T-helper 2 cell (primary cell): ENCODE measurements at places on chromosomes 1 and 21.

- DNase-seq = no peak
These were observed 34.1 kb downstream of the TP53BP2 start for GRCh38 chr1:223811634-223812101.

GRCh38 chr1:41484402-41485241 is at the start of gene EDN2:
Gene EDN2, minus strand, starts transcription at chr1:41484683. Its CDS starts 82 bp downstream, at chr1:41484601.
- DNase-seq = no peak

GRCh38 chr21:35237287-35237686 is 188.2 kb upstream of the RUNX1 start:
- DNase-seq = no peak

- DNase-seq = no peak
These were observed 2.4 kb downstream of the CAPN9 start for GRCh38 chr1:230749635-230750034.

GRCh38 chr1:30416221-30416820 is 307.1 kb downstream of the MATN1 start:
- DNase-seq = no peak

GRCh38 chr1:29849991-29850757 is 613.9 kb downstream of the PTPRU start:
- DNase-seq = no peak

- no peak for DNase-seq
These were observed 52.1 kb downstream of the FMO4 start for GRCh38 chr1:171366085-171366484.

DNA sequence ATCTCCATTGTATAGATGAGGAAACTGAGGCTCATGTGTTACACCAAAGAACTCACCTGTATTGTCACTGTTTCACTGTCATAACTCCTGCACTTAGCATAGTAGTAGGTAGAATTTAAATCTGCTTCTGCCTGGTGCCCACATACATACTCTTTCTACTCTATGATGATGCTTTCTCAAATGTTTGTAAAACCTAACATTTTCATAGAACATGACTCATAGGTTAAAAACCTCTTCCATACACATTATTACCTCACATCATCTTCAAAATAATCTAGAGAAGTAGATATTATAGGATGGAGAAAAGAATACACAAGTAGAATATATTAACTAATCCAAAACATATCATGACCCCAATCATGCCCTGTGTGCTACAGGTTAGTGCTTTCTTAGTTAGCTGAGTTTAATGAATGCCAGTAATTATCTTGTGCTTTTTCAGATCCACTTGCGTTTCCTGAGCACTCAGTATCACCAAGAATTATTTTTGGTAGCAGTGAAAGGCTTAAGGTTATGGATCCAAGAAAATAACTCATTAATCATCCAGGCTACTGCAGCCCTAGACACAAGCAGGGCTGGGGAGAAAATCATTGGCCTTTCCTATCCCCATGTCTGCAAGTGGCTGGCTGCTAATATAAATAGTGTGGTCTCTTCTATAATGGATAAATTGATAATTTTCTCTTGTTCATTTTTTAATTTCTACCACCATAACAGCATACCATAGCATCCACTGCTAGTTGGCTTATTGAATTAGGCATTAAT is 156.9 kb downstream of the LRRC40 start:
- DNase-seq = no peak

GRCh38 chr1:25927521-25928265 is 21.5 kb upstream of the STMN1 start:
- no peak for DNase-seq

- DNase-seq = no peak
These were observed 6.6 kb downstream of the PEAR1 start for GRCh38 chr1:156899956-156900718.

DNA sequence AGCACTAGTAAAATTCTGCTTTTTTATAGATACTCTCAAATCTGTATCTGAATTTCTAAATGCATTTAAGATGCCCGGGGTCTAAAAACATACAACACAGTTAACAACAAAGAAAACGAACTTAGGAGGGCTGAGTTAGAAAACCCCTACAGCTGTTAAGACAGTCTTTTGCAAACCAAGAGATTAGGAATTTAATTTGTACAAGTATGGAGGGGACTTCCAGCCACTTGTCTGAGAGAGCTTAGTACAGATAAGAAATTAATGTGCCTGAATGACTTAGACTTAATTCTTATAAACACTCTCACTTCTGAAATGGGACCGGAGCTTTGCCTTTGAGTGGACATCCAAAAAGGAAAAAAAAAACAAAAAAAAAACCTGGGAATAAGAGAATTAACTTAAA is 61.6 kb downstream of the SMYD3 start:
- no peak for DNase-seq

GRCh38 chr1:2209400-2210083 is 15.0 kb upstream of the FAAP20 start:
- DNase-seq = no peak

DNA sequence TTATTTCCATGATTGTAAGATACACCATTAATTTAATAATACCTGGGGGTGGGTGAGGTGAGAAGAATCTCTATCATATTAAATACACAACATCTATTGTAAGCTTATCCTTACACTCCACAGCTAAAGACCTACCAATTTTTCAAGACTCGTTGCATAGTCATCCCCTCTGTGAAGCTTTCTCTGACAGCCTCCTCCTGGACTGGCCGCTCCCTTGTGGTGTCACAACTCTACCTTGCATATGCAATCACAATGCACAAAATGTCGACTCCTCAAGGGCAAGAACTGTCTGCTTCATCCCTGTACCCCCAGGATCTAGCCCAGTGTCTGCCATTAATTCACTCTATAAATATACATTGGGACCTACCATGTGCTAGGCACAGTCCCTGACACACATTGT is 2.4 kb upstream of the PTGFRN start:
- DNase-seq = no peak

DNA sequence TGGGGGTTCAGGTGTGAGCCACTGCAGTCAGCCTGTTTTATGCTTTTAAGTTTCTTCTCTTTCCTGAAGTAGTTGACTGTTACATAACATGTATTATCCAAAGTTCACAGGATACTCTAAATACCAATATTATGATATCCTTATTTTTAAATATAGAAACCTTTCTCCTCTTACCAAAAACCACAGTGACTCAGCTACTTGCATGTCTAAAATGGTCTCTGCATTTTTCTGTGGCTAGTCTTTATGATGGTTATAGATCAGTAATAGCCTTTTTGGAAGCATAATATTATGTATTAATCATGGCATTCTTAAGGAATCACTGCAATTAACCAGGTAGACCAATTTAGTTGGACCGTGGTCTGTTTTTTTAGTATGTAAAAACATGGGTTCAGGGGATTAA is 210.8 kb upstream of the CACYBP start:
- DNase-seq = no peak

DNA sequence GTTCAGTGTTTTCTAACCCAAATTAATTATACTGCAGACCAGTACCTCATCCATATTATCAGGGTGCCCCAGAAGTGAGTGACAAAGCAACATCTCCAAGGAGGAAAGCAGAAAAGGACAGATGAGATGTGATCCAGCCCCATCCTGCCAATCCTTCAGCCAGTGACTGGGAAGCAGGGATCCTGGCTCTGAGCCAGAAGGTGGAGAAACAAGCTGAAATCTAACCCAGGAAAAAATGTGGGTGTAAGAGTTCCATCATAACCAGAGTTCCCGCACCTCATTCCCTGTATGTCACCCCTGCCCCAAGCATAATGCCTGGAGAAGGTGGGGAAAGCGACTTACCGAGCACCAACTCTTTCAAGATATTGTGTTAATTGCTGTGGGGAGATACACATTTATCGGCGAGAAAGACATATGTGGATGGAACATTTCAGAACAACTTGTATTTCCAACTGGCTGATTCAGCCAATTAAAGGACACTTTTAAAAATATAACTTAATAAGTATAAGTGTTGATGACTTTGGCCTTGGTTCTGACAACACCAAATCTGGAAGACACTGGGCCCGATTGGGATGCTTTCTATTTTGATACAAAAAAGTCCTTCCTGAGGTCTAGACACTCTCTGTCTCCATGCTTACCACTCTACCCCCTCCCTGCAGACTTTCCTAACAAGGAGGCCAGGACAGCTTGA is 14.9 kb downstream of the PLEKHA6 start:
- DNase-seq = no peak

DNA sequence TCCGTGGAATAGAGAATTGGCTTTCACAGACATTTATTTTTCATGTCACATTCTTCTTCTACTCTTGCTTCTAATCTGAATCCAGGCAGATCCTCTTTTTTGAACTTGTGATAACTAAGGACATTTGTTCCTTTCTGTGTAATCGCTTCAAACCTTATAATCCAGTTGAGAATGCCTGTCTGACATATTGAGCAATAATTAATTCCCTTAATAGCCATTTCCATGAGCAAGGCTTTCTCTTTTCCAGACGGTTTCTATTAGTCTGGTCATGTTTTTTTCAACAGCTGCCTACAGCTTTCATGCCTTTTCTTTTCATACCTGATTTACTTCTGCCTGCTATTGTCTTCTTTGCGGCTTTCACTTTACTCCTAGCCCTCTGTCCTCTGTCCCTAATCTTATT is 163.4 kb downstream of the CYYR1 start:
- no peak for DNase-seq

DNA sequence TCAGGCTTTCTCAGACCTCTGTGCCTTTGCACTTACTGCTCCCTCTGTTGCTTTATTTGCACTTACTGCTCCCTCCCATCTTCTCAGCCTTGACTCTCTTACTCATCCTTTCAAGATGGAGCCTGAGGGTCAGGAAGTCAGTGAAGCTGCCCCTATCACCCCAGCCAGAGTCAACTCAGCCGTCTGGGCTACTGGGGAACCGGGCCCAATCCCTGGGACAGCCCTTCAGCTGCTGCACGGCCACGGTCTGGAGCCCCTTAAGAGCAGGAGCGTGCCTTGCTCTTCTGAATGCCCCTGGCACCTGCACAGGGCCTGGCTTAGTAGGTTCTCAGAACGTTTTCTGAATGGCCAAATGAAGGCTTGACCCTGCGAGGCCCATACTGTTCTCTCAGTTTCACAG is 244.4 kb downstream of the FOXD2 start:
- DNase-seq = no peak

DNA sequence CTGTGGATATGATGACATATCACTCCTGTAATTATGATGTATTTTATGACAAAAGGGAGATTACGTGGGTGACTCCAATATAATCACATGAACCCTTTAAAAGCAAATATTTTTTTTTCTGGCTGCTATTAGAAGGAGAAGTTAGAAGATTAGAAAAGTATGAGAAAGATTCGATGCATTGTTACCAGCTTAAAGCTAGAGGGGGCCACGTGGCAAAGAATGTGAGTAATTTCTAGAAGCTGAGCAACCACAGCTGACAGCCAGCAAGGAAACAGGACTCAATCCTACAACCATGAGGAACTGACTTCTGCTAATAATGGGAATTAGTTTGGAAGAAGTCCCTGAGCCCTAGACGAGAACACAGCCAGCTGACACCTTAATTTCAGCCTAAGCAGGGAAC is 56.3 kb upstream of the C1orf87 start:
- no peak for DNase-seq

- DNase-seq = no peak
These were observed 27.9 kb downstream of the RERE start for GRCh38 chr1:8789314-8790214.

DNA sequence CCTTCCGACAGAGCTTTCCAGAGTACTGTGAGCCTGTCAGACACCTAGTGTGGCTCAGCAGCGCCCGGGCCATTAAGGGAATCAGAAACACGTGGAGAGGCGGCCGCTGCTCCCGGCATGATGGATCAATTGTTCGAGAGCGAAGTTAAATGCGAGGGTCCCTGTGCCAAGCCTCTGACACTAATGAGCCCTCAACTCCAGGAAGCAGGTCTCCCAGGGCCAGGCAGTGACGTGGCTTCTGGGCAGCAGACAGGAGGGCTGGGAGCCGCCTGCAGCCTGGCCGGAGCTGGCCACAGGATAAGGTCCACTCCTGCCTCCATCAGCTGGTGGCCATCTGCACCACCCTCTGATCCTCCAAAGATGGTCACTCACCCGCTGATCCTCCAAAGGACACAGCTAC is 67.5 kb upstream of the CLDN14 start:
- no peak for DNase-seq

DNA sequence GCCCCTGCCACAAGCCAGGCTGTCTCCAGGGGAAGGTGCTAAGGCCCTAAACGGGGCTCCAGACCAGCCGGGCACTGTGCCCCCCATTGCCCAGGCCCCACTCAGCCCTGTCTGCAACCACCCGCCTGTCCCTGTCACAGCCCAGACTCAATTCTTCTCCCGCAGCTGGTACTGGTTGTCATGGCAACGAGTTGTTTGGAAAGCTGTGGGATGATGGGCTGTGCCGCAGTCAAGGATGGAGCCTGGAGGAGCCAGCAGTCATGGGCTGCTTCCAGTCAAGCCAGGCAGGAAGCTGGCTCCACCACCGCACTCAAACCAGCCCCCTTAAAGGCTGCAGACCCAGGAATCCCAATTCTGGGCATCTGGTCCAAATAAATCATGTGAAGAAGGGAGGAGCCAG is 4.2 kb downstream of the SPOCD1 start:
- no peak for DNase-seq

GRCh38 chr1:1371746-1372711 is 3.0 kb downstream of the AURKAIP1 start:
- DNase-seq = peak; percentile 59

DNA sequence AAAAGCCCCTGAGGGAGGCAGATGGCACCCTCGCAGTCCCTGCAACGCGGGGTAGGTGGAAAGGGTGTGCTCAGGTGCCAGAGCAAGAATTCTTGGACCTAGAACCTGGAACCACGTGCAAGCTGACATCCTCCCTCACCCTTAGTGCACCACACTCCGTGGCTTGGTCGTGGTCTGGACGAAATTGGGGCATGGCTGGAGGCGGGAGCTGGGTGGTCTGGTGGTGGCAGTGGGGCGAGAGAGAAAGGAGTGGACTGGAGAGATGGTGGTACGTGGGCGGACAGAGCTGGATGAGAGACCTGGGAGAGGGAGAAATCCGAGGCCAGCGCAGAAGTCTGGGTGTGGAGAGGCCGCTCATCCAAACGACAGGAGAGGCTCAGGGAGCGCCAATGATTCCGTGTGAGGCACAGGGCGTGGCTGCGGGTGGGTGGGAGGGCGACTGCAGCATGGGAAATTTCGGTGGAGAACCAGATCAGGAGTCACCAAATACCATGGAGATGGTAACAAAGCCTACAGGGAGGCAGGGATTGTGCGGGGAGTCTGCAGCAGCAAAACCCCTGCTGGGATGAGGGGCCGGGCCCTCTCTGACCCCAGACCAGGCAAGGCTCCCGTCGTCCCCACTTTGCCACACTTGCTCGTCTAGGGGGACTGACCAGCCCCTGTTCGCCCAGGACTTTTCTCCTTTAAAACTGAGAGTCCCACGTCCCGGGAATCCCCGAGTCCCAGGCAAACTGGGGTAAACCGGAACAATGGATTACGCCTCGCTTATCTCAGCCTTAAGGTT is 31.9 kb downstream of the CDCP2 start:
- DNase-seq = no peak

- DNase-seq = no peak
These were observed 8.0 kb downstream of the PHLDA3 start for GRCh38 chr1:201460814-201461644.

GRCh38 chr1:172658871-172659453 is at the start of gene FASLG:
Gene FASLG, plus strand, starts transcription at chr1:172659103. Its CDS starts 99 bp downstream, at chr1:172659202.
- DNase-seq = no peak

GRCh38 chr1:152127673-152128072 is 12.4 kb upstream of the TCHH start:
- DNase-seq = no peak
